ENCODE measurements at places on chromosomes 1 and 21.

DNA sequence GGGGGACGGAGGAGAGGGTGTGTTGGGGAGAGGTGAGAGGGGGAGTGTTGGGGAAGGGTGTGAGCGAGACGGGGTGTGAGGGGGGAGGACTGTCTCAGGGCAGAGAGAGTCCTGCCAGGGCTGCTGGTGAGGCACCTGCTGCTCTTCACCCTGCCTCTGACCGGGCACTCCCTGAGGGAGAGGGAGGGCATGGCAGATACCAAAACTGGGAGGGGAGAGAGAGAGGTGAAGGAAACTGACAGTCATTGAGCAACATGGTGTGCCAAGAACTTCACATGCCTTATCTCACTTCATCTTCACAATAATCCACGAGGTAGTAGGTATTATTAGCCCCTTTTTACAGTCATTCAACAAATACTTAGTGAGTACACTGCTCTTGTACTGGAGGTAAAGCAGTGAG is 61.3 kb upstream of the ARTN start:
- no peak for DNase-seq

- no peak for DNase-seq
Measured at GRCh38 chr1:218436346-218436745, 91.2 kb downstream of the TGFB2 start.

DNA sequence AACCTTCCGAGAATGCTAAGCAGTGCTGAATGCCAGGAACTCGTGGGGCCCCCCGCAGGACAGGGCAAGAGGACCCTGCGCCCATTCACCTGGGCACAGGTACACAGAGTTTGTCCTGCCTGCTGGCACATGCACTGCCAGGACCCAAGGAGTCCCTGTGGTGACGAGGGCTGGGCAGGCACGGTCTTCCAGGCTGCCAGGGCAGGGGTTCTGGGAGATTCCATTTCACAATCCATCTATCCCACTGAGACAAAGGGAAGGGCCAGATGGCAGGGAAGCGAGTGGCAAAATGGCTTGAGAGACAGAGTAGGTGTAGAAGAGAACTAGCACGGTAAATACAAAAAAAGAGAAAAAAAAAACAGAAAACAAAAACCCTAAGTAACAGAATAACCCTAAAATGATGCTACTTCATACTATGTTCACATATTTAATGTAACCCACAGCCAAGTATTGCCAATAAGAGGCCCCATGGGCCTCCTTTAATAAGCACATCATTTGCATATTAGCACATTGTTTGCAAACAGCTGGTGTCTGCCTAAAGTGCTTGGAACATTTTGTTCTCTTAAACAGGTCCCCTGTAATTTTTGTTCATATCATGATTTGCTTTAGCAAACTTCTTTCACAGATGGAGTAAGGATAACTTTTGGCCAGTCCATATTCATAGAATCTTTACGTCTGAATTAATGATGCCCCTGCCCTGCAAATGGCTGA is 83.8 kb downstream of the STUM start:
- DNase-seq = no peak

DNA sequence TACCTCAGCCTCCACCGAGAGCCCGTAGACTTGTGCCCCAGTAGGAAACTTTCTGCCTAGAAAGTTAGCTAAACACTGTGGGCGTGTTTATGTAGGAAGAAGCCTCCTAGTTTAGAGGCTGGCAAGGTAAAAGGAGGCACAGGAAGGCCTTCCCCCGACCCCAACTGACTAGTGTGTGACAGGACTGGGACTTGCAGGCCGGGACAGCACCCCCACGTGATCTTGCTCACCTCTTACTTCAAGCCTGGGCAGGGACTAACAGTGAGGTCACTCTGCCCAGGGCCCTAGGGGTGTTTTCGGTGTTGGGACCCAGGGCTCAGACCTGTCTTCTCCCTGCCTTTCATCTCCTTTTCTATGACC is 392 bp upstream of the TAGLN2 start:
- no peak for DNase-seq

DNA sequence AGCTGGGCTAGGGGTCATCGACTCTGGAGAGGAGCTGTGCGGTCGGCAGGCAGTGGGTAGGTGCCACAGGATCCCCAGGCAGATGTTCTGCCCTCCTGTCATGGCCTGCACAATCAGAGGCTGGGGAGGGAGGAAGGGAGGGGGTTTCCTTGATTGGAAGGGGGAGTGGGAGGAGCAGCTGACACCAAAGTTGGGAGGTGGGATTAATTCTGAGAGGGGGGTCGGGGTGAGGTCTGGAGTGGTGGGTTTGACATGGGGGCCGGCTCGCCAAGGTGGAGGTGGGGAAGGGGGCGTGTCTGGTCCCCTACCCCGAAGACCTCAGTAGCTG is 651 bp upstream of the HPCA start:
- no peak for DNase-seq

GRCh38 chr1:184757406-184757805 is 2.7 kb upstream of the EDEM3 start:
- no peak for DNase-seq

- no peak for DNase-seq
Measured at GRCh38 chr1:234774971-234775370, 165.0 kb upstream of the IRF2BP2 start.

GRCh38 chr1:231442735-231443134 is 20.6 kb upstream of the EGLN1 start:
- DNase-seq = no peak

DNA sequence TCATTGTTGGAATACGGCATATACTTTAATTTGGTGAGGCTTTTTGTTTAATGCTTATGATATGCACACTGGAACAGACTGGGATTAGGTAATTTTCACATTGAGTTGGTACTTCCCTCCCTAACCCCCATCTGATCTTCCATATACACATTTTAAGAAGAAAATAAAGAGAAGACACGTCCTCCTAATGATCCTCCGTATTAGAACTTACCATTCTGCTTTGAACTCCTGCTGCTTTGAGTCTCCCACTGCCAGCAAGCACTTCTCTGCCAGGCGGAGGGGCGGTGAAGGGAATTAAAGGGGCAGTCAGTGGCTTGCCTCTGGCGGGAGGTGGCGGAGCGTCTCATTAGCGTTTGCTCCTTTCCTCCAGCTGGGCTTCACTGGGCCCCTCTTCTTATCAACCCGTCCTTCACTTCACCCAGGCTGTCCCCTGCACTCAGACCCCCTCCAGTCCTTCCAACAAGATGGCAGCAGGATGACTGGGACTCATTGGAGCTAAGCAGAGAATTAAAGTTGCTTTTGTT is 433.4 kb downstream of the KIF26B start:
- no peak for DNase-seq

DNA sequence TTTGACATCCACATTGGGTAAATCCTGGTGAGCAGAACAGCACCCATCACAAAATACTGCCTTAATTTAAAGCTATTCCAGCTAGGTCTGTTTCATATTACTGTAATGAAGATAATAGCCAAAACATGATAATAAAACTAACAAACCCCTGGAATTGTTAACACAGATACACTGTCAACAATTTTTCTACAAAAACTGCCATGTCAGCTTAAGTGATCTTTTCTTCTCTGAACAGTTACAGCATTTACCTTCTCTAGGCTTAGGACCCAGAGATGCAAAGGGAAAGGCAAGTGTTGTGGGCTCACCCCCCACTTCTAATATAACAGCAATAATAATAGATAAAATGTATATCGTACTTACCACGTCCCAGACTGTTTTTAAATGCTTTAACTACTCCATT is 92.1 kb downstream of the SMYD3 start:
- DNase-seq = no peak

DNA sequence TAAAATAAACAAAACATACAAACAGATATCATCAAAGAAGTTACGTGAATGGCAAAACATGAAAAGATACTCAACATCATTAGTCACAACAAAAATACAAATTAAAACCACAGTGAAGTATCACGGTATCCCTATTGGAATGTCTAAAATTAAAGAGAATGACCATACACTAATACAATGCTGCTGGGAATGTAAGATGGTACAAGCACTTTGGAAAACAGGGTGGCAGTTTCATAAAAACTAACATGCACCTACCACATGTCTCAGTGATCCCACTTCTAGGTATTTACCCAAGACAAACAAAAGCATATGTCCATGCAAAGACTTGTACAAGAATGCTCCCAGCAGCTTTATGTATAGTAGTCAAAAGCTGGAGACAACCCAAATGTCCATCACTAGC is 69.1 kb downstream of the HSF2BP start:
- no peak for DNase-seq

- no peak for DNase-seq
Measured at GRCh38 chr1:167678422-167678821, 43.4 kb upstream of the MPZL1 start.

Measured in fibroblast of skin of left quadriceps (primary cell).